Skeletal muscle tissue (tissue), 5 donors: ENCODE measurements at places on chromosomes 12 and 14. TPM values are rescaled to one million over a fixed set of nuclear protein-coding genes. Genes with fewer than 3 reads are reported as not detected.

DHH gene
- total RNA-seq, result 1.6 TPM

DAO gene
- not detected for total RNA-seq

ESR2 gene
- total RNA-seq, result 1.0 TPM

GPR132 gene
- 1.6 TPM for total RNA-seq

KRT5 gene
- 1.6 TPM for total RNA-seq

IFNG gene
- total RNA-seq, result not detected
